Activated CD8-positive, alpha-beta T cell treated with anti-CD3 and anti-CD28 coated beads, Interleukin-2, amount 10 ng/mL, durations not matched to agents 7 days and 5 days (primary cell): ENCODE measurements at places on chromosomes 16 and 17. TPM values are rescaled to one million over a fixed set of nuclear protein-coding genes. Genes with fewer than 3 reads are reported as not detected.

Gene WDR45B
- 40.2 TPM for total RNA-seq

Gene KCNAB3
- total RNA-seq = 10.3 TPM

Gene PRSS53
- total RNA-seq = 6.8 TPM

DNA sequence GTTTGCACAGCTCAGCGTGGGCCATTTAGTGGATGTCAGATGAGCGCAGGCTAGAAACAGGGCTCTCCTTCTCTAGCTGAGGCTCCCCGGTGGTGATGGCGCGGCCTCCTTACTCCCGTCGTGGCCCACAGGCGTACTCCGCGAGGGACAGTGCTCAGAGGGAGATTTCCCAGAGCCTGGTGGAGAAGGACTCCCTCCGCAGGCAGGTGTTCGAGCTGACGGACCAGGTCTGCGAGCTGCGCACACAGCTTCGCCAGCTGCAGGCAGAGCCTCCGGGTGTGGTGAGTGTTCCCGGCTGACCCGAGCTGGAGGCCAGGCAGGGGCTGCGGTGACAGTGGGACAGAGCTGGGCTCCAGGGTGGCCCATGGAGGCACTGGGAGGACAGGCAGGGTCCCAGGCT is 21.4 kb downstream of the CARD14 start:
- DNase-seq = no peak

- DNase-seq = no peak
Observed at GRCh38 chr16:14539156-14539555, 90.9 kb downstream of the PARN start.

- DNase-seq = no peak
Observed at GRCh38 chr16:23232806-23233205, 50.3 kb downstream of the SCNN1G start.

GRCh38 chr16:85464383-85465305 is 148.5 kb upstream of the GSE1 start:
- DNase-seq = no peak
